GOT3 (cell line): ENCODE measurements at places on chromosomes 2 and 18.

- DNase-seq, result no peak
Measured at GRCh38 chr2:179195141-179195540, 69.5 kb downstream of the SESTD1 start.

GRCh38 chr2:24410976-24411375 lies 50.6 kb upstream of the ITSN2 start:
- no peak for DNase-seq

DNA sequence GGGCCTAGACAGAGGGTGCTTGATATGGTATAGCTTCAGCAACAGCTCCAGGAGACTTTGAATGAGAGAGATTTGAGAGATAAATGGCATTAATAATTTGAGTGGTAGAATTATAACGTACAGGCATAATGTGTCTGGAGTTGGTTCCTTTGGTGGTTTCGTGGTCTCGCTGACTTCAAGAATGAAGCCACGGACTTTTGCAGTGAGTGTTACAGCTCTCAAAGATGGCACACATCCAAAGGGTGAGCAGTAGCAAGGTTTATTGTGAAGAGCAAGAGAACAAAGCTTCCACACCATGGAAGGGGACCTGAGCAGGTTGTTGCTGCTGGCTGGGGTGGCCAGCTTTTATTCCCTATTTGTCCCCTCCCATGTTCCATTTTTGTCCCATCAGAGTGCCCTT lies 23.1 kb downstream of the PDCD1 start:
- no peak for DNase-seq

- no peak for DNase-seq
Measured at GRCh38 chr18:54210463-54210862, 14.0 kb downstream of the MBD2 start.

- DNase-seq, result no peak
Measured at GRCh38 chr2:197706839-197707207, 1.7 kb downstream of the MARS2 start.

GRCh38 chr2:67510745-67511144 lies 113.6 kb downstream of the ETAA1 start:
- DNase-seq, result no peak

GRCh38 chr2:238260883-238261282 lies 21.0 kb upstream of the HES6 start:
- no peak for DNase-seq

- DNase-seq, result no peak
Measured at GRCh38 chr2:17621781-17622180, 81.3 kb downstream of the VSNL1 start.

- no peak for DNase-seq
Measured at GRCh38 chr2:177149155-177149503, 63.5 kb upstream of the HNRNPA3 start.

- DNase-seq, result no peak
Measured at GRCh38 chr2:25431604-25432003, 89.9 kb upstream of the DNMT3A start.

- DNase-seq, result no peak
Measured at GRCh38 chr18:79511671-79512301, 116.1 kb downstream of the NFATC1 start.

DNA sequence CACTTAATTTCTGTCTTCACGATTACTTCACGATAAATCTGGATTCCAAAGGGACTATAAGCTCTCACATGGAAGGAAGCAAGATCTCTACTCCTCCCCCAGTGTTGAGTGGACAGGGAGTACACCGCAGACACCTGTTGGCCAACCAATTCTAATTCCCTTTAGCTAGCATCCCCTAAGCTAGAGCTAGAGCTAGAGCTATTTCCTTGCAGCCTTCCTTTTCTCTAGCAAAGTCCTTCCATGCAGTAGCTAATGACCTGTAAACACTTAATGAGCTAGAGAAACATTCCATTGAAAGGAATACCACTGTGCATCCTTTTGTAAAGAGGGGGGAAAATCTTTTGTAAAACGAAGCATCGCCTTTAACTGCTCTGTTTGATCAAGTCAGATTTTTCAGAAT lies 56.5 kb downstream of the BCL11A start:
- DNase-seq, result no peak

DNA sequence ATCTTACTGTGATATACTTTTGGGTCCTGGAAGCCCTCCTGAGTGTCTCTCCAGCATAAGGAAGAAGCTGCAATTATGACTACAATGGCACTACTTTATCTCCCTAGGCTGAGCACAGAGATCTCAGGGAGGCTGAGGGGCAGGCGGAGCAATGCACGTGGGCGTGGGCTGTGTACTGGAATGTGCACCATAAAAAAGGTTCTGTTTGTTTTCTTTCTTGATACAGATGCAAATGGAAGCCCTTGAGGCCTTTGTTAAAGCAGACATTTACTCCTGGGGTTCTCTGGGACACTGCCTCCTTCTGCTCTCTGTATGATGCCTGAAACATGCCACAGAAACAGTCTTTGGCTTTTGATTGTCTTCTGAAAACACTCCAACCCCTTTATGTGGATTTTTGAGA lies 79.1 kb upstream of the DLX2 start:
- DNase-seq, result no peak

GRCh38 chr2:7017671-7018281 lies 100.6 kb downstream of the RNF144A start:
- no peak for DNase-seq
